ENCODE measurements at places on chromosomes 2 and 18. TPM values are rescaled to one million over a fixed set of nuclear protein-coding genes. Genes with fewer than 3 reads are reported as not detected.

GRCh38 chr2:149731079-149731478 is 143.5 kb upstream of the MMADHC start:
- no peak for DNase-seq

- DNase-seq = no peak
Measured at GRCh38 chr2:239363946-239364637, 36.7 kb downstream of the HDAC4 start.

DNA sequence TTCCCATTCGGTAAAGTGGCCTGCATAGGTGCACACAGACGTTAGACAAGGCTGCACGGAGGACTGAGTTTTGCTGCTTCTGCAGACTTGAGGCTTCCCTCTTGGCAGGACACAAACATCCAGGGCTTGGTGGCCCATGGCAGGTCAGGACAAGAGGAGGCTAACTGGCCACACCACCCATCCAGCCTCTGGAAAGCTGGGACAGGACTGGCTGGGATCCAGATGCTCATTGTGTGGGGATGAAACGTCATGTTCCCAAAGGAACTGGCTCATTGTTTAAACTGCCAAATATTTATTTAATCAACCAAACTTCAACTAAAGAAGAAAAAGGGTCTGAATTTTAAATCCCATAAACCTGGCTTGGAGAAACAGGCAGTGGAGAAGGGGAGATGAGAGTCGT is 239.1 kb upstream of the EPAS1 start:
- DNase-seq = no peak

DNA sequence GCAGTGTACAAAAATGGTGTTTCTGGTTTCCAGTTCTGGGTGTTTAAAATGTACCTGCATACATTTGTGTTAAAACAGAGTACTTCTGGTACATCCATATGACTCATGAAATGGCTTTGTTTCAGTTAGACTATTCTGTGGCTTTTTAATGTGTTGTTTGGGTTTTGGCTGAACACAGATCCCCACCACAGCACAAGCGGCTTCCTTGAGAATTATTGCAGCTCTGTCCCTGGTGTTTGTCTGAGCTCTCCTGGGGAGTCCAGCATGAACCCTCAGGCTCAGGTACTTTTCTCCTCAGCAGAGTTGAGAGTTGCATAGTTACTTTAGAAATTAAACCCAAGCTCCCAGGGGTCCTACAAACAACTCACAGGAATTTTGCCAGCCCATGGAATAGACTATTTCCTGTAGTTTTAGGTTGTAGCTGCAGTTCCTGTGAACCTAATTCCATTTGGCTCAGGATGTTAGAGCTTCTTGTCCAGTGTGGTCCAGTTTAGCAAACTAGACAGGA is 64.8 kb upstream of the EML6 start:
- DNase-seq = no peak

DNA sequence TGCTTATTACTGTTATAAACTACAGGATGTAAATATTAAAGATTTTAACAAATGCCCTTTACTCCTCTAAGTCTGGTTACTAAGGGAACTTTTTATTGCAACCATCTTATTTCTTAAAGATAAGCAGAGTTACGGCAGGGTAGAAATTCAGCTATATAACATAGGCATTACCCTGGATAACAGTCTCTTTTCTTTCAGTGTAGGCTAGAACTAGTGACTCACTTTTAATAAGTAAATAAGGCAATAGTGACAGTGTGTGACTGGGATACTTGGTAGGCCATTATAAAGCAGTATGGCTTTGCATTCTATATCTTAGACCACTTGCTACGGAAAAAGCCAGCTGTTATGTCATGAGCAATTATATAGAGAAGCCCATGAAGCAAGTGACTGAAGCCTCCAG is 1041.0 kb upstream of the NRXN1 start:
- no peak for DNase-seq

DNA sequence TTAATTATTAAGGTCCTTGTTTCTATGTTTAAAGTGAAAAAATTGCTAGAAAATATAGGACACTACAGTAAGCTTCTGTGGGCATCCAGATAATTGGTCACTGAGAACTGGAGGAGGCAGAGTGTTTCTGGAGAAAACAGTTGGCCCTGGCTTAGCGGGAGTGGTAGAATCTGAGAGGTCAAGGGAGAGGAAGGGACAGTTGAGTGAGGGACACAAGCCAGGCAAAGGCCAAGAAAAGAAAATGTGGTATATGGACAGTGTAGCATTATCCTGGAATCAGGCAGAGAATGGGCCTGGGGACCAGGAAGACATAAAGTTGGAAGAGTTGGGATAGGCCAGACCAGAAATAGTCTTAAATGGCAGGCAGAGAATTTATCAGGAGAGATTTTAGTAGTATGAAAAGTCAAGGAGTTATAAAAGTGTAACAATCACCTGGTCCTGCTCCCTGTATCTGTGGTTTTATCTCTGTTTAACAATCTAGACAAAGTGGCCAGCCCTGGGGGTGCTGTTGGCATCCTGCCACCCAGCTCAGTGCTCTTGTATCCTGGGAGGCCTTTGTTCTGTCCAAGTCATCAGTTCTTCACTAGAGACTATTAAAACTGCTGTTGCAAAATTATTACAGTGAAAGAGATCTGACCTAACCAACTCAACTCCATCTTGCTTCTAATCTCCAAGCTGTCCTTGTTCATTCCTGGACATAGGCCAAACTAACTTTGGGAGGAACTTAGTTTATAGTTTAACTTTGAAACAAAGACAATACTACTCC is 15.4 kb upstream of the MSGN1 start:
- no peak for DNase-seq

DNA sequence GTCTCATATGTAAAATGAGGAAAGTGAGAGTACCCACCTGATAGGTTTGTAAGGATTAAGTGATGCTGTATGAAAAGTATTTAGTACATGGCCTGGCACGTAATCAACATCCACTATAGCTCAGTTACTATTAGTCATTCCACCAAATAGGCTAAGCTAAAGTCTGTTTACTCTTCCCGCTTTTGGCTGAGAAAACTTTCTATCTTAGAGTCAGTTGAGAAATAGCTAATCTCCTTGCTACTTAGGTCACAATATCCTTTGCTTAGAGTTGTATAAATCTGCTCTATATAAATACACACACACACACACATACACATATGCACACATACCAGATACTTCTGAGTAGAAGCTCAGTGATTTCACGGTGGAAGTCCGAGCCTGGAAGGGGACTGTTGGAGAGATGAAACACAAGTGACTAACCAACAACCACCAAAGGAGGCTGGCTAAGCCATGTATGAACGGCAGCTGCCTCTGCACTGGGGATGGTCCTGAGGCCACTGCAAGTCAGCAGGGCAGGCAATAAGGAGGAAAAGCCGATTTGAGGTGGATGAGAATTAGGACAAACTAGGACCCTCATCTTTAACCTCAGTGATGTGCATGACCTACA is 104.6 kb upstream of the EPHA4 start:
- DNase-seq = no peak

DNA sequence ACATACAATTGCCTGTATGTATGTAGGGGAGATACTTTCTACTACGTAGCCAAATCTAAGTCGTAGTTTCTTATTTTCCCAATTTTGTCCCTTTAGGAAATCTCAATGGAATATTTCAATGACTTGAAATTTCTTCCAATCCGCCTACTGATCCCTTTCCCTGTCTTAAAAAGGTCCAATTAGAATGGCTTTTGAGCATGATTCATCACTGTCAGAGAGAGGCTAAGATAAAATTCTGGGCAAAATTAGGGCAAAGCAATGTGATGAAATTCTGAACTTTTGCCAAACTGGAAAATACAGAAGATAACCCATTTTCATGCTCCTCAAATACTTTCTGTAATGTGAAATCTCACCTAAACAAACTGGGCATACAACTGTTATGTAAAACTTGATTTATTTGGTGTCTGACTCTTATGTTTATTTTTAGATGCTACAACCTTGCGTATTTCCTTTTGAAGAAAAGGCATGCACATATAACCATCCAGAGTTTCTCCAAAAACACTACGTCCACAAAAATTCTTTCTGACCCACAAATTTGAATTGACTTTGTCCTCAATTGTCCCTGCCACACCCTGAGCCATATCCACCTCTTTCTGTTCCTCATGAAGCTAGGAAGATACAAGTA is 147.1 kb downstream of the IKZF2 start:
- DNase-seq = no peak

- DNase-seq = no peak
Measured at GRCh38 chr2:29113027-29113686, 2.1 kb upstream of the CLIP4 start.

DNA sequence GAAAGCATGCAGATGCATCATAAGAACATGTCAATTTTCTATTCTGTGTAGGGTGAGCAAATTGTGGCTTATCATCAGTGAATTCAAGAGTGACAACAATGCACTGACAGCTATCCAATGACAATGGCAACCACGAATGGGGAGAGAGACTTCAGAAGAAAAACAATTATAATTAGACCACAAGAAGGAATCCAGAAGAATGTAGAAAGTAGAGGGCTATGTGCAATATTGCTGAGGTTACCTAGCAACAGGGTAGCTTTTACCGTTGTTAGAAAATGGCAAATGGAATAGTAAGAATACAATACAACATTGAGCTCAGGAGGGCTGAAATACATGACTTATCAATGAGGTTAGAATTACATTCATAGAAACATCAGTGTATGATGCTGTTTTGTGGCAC is 71.1 kb upstream of the SESTD1 start:
- DNase-seq = no peak

DNA sequence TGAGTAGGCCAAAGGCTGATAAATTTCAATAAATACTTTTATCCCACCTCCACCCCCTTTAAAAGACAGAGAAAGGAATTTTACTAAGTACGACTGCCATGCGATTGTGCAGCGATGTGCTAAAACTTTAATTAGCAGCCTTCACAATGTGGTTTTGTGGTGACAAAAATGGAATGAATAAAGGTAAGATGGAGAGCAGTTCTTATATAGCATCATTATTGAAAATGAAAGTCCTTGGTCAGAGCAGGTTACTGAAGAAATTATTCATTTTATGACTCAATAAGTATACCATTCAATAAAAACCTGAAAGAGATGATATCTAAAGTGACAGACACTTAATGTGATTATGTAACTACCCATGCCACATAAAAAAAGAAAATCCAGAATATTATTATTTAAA is 33.2 kb upstream of the MTIF2 start:
- DNase-seq = no peak

- no peak for DNase-seq
Measured at GRCh38 chr2:236879416-236879963, 206.2 kb upstream of the COPS8 start.

DNA sequence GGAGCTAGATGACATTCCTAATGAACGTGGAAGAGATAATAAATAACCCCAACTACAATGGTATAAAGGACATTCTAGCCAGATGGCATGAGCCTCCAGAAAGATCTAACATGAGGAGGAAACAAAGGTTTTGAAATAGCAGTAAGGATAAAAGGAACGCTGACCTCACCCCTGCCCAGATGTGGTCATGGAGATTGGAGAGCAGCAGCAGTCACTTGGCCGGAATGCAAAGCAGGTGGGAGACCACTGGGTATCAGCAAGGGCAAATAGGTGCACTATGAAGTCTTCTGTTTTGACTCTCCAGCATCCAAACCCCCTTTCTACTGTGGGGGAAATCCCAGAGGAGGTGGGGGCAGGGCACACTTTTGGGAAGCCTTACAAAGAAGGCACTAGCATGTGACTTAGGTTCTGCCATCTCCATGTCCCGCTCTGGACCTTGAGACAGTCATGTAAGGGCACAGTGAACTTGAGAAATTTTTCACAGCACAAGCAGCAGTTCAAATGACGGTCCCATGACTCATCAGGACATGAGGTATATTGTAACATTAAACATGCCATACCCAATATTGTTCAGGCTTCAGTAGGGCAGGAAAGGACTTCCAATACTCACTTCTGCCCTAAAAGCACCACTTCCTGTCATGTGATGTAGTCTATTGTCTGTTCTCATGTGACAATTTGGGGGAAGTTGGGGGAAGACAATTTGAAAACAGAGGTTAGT is 55.2 kb downstream of the METTL4 start:
- no peak for DNase-seq

DNA sequence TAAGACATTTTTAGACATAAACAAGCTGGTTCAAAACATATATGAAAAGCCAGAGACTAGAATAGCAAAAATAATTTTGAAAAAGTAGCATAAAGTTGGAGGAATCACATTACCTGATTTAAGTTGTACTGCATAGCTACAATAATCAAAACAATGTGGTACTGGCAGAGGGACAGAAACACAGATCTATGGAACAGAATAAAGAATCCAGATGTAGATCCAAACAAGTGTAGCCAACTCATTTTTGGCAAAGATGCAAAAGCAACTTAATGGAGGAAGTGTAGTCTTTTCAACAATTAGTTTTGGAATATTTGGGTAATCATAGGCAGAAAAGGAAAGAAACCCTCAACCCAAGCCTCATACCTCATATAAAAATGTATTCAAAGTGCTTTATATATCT is 278.7 kb upstream of the ZNF521 start:
- DNase-seq = no peak

DNA sequence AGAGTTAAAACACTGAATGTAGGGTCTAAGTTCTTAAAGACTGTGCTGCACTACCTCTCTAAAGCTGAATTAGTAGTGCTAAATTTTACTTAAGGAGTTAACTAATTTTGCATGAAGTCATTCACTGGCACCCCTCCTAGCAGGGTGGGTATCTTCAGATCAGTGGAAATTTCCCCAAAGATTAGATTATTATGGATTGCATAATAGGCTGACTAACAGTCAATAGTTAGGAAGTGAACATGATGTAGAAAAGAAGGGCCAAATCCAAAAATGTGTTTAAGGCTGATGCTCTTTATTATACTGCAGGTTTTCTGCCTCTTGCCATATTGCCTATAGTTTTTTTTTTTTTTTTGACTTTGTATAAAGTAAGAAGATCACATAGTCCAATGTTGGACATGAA is 5.2 kb downstream of the ZNF638 start:
- no peak for DNase-seq

- DNase-seq = no peak
Measured at GRCh38 chr2:47602996-47603395, 179.9 kb upstream of the MSH6 start.

DNA sequence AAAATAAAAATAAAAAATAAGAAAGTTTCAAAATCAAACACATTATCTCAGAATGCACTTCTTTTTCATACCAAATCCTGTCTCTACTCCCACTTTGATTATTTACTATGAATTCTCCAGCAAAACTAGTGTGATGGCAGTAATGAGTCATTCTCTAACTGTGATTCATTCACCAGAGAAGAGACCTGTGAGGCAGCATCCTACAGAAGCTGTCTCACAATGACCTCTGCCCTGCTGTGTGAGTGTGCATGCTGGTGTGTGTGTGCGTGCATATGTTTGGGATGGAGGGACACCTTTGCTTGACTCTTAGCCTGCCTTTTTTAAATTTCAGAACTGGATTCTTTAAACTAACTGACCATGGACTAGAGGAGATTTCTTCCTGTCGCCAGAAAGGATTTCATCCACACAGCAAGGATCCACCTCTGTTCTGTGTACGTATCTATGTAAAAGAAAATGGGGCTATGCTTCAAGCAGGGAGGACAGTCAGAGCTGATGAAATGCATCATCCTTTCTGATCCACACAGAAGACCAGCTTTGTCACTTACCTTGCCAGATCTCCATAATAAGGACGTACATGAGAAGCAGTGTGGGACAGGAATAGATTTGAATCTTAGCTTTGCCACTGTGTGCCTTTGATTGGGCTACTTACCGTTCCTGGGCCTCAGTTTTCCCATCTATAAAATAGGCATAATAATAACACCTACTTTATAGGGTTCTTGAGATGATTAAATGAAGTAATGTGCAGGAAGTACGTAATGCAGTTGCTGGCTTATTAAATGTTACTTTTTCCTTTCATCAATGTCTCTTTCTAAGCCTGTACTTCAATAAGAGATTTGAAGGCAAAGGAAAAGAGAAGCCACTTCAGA is 31.2 kb downstream of the STAMBP start:
- no peak for DNase-seq

Gene DAPL1
- not detected for total RNA-seq

Gene COPS9
- total RNA-seq = 93.6 TPM

Gene LRP1B
- total RNA-seq = 1.7 TPM

Gene SKOR2
- total RNA-seq = not detected

Gene MAP3K19
- not detected for total RNA-seq

All from mesothelial cell of epicardium (in vitro differentiated cells).